ENCODE measurements at places on chromosomes 2 and 18.

GRCh38 chr2:34037157-34037556, 438.1 kb upstream of the FAM98A start:
- DNase-seq = no peak

DNA sequence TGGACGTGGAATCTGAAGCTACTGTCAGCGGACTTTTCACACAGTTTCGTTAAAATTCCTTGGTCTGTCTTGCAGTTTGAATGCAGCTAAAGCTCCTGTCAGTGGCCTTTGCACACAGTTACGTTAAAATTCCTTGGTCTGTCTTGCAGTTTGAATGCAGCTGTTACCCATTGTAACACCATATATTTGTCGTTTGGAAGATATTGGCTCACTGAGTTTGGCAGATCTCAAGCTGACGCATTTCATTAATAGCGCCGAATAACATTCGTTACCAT, 1.0 kb downstream of the LIMS1 start:
- DNase-seq = no peak

DNA sequence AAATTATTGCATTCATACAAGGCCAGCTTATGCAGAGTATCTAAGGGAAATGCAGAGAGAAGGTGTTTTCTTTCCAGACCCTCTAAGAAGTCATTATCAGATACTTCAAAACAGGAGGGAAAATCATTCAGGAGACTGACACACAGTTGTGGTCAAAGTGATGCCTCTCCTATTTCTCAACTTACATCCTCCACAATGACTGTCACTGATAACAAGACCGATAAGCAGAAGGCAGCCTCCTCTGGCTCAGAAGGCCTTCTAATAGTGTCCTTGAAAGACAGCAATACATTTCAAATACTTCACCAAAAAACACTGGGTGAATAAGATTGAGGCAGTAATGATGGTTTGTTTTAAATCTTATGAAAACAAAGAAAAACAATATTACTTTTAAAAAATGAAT, 199.7 kb downstream of the PIEZO2 start:
- no peak for DNase-seq

DNA sequence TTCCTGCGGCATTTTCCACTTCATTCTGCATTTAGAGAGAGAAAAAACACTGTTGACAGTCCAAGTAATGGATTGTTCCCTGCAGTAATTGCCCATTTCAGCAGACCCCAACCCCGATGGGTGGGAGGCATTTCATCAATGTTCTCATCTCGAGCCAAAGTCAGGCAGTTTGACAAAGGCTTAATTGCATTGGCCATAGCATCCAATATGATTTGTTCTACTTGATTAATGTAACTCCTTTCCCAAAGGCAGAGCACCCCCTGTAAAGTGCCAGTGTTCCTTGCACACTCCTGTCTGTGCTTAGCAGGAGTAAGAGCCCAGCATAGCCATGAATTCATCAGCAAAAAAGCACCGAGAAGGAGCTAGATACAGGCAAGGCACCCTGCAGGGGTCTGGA, 174.4 kb downstream of the SEPTIN10 start:
- DNase-seq = no peak

GRCh38 chr2:25222477-25223121, 54.2 kb upstream of the POMC start:
- no peak for DNase-seq

DNA sequence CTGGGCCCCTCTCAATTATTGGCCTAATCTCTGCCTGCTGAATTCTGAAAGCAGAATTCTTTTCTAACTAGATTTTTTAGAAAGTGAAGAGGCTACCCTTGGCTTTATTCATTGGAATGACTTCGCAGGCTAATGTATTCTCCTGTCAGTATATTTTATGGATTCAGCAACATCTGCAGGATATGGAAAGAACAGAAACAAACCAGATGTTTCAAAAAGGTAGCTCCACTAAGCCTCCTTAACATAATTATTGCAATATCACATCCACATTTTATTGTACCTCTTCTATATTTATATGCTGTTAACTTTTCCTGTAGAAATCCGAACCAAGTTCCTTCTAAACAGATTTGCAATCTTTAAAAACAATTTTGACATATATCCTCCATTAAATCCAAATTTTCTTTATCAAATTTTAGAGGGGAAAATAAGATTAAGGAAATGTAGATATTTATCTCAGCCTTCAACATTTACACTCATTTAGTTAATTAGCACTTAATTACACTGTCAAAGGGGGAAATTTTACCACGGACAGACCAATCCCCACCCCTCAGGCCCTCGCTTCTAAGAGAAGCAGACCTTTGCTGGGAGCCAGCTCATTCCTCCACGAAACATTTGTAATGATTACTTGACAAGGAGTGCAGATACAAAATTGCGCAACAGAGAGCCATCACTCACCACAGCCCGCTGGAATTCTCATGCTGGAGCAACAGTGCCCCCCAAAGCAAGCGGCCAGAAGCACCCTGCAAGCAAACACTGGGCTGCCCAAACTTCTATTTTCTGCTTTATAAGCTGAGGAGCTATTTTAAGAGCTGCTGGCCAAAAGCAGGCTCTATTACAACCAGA, 253.4 kb downstream of the ETAA1 start:
- peak; percentile 50 for DNase-seq

DNA sequence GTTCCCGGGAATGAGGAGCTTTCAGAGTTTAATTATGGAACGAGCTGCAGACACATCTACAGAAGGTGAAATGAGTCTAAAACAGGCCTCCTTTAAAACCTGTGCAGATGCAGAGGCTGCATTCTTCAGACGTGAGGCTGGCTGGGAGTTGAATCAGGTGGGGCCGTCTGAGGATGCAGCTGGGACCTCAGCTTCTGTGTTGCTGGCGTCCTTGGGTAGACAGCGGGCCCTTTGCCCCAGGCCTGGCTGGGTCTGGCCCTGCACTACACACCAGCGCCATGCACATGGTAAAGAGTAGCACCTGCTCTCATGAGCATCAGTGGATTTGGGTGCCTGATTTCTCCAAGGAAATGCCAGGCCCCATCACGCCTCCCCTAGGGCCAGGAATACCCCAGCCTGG, 67.3 kb downstream of the TMEM18 start:
- DNase-seq = no peak

GRCh38 chr2:240420206-240421104, 15.0 kb upstream of the GPC1 start:
- no peak for DNase-seq

GRCh38 chr18:75810961-75811551, 383.6 kb upstream of the SMIM21 start:
- DNase-seq = no peak

- no peak for DNase-seq
Observed at GRCh38 chr2:138486363-138487198, 15.0 kb upstream of the SPOPL start.

GRCh38 chr2:134539981-134540380, 178.8 kb downstream of the TMEM163 start:
- no peak for DNase-seq

GRCh38 chr18:63887424-63887823, at the start of gene SERPINB2:
SERPINB2 (plus strand) TSS chr18:63887705; CDS start chr18:63891445, 3,740 bp downstream.
- DNase-seq = no peak
